ENCODE measurements at places on chromosomes 13 and 19.

DNA sequence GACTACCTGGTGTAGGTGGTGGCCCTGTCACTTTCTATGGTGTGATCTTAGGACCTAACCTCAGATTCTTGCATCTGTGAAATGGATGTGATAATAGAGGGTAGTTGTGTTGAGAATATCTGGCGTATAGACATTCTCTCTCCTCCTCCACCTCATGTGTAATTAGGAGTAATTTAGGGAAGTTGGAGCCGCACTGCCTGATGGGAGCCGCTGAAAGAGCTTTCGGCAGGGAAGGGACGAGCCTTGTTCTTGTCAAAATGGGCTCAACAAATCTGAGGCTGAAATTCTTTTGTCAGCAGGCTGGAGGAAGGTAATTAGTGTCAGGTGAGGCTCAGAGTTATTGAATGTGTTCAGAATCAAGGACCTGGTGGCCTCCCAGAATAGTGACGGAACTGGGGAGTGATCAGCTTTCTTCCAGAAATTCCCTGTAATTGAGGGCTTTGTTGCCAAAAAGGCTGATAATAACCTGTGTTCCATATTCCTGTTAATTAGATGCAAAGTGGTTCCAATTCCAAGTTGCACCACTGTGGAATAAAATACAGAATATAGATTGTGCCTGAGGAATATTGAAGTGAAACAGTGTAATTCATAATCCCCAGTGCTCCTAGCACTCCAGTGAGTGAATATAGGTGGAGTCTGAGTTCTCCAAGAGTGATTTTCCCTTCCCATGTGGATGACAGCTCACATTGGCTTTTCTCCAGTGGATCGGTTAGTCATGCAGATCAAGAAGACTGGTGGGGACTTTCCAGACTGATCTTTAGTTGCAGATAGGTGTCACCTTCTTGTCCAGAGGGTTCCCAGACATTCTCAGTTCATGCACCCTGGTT lies 47.5 kb downstream of the SPATA13 start:
- no peak for DNase-seq

- DNase-seq: no peak
Observed at GRCh38 chr19:48283908-48284307, 14.0 kb downstream of the ZNF114 start.

DNA sequence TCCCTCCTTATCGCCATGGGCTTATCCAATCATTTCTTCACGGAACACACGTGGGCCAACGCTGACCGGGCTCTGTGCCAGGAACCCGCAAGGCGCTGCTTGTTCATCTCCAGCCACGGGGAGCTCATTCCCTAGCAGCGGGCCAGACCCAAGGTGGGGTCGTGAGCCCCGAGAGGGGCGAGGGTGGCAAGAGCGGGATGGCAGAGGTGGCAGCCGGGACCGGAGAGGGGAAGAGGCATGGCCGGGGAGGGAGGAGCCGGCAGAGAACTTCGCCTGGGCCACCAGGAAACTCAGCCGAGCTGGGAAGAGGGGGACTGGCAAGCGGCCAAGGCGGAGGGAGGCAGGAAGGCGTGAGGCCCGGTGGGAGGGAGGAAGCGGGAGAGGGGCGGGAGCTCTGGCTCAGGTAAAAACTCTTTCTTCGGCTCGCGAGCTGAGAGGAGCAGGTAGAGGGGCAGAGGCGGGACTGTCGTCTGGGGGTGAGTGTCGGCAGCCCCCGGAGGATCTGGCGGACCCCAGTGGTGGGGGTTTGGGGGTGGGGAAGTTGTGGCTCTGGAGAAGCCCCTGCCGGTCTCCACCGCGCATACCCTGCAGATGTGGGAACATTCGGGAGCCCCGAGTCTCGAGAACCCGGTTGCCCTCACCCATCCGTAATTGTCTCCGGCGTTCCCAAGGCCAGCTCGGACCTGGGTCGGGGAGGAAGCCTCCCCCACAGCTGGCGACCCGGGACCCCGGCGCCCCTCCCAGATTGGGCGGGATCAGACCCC lies at the start of gene B3GNT3:
TSS of gene B3GNT3 (plus strand) at position 408 of the 764 bp plus-strand sequence. CDS start 12,670 bp downstream, outside the sequence.
- no peak for DNase-seq

- no peak for DNase-seq
Observed at GRCh38 chr13:110317093-110317492, 10.0 kb downstream of the COL4A2 start.

DNA sequence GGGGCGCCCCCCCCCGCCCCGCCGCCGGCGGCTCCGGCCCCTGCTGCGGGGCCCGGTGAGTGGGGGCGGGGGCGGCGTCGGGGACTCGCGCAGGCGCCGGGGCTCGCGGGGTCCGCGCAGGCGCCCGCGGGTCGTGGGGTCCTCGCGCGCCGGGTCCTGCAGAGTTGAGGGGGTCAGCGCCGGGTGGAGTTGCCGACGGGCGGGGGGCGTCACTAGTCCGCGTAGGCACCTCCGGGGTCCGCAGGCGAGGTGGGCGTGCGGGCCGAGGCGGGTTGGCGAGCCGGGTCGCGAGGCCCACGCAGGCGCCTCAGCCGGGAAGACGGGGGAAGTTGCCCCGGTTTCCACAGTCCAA lies 365 bp downstream of the PPP6R1 start:
- DNase-seq: no peak

DNA sequence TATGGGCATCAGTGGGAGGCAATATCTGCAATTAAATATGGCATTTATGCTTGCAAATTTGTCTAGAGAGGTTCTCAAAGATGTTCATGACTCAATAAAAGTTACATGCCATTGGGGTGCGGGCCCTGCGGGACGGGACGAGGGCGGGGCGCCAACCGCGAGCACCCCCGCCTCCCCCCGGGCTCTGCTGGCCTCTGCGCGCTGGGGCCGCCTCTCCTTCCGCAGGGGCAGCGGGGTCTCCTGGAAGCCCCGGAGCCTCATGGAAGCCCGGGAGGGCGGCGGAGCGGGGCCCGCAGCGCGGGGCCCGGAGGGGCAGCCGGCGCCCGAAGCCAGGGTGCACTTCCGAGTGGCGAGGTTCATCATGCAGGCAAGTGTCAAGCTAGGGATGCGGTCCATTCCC lies 179.2 kb downstream of the TPTE2 start:
- DNase-seq: no peak

GRCh38 chr13:77810878-77811277 lies 107.8 kb downstream of the EDNRB start:
- no peak for DNase-seq

DNA sequence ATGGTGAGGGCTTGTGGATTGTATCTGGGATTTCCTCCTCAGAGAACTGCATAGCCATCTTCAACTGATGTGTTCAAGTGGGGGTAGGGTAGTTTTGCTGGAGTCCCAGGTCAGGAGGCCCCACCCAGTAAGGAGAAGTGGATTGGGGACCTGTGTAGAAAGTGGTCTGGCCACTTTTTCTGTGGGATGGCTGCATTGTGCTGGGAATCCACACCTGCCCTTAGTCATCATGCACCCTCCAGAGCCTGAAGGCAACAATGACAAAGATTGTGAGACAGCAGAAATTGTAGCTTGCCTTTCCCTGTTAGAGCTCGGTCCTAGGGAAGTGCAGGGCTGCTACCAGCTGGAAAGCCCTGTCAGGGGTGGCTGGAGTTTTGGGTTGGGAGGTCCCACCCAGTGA lies 255.4 kb downstream of the NDFIP2 start:
- DNase-seq: no peak

GRCh38 chr13:50518781-50519201 lies 324.7 kb downstream of the DLEU7 start:
- DNase-seq: no peak

DNA sequence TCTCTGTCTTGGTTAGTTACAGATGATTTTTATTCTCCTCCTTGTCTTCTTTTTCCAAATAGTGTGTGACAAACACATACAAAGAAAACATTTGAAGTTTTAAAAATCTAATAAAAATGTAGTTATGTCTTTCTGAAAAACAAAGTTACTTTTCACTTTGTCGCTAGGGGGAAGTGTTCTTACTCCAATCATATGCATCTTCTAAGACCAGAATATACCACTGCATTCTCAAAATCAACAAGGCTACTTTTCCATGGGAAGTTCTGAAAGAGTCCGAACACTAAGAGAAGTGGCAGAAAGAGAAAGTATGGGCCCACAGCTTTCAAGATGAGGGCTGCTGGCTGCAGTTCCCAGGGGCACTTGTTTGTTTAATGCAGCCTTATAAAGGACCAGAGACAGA lies 208.9 kb downstream of the DCT start:
- no peak for DNase-seq

GRCh38 chr13:52936806-52937205 lies 88.4 kb upstream of the PCDH8 start:
- no peak for DNase-seq

DNA sequence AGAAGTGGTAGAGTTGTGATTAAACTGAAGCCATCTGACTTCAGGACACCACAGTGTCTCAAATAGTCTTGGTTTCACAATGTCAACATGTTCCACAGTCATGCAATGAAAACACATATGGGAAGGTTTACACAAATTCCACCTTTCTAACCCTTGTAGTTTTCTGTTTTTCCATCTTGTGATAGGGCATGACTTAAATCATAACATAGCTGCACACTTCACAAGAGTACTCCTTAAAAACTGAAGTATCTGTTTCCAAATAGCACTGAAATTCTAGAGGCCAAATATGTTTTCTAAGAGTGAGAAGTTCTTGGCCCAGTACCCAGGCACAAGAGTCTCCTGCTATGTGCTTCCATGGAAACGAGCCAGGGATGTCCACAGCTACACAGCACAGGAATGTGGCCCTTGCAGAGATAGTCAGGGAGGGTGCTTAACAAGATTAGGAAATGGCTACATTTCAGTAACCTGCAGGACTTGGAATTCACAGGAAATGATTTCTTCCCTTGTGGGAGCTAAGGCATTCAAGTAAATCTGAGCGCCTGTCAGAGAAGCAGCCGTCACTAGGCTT lies 269.1 kb downstream of the NDFIP2 start:
- no peak for DNase-seq

DNA sequence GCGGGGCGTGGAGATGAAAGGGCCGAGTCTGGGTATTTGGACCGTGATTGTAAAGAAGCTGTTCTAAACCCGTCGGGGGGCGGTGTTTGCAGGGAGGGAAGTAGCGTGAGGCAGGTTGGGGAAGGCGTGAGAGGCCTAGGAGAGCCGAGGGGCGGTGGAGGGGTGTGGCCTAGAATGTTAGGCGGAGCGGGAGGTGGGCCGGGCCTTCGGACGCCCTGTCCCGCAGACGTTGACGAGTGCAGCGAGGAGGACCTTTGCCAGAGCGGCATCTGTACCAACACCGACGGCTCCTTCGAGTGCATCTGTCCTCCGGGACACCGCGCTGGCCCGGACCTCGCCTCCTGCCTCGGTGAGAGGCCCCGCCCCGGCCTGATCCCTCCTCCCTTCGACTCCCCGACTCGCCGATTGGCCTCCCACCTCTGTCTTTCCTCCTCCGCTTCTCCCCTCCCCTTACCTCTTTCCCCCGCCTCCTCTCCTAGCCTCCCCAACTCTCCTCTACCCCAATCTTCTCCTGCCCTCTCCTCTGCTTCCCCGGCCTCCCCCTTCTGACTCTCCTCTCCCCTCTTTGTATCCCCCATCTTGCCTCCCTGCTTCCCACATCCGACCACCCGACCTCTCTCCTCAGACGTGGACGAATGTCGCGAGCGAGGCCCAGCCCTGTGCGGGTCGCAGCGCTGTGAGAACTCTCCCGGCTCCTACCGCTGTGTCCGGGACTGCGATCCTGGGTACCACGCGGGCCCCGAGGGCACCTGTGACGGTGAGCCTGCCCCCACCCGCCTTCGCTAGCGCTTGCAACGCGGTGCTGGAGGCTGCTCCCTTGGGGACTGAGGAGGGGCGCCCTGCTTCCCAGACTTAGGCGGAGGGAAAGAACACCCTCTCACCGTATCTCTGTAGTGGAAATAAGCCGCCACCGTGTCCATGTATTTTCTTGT lies 12.8 kb downstream of the LTBP4 start:
- DNase-seq: peak; percentile 78

- DNase-seq: no peak
Observed at GRCh38 chr19:47494729-47495128, 10.7 kb upstream of the KPTN start.

GRCh38 chr19:55232286-55232602 lies 3.7 kb upstream of the TMEM86B start:
- DNase-seq: no peak

DNA sequence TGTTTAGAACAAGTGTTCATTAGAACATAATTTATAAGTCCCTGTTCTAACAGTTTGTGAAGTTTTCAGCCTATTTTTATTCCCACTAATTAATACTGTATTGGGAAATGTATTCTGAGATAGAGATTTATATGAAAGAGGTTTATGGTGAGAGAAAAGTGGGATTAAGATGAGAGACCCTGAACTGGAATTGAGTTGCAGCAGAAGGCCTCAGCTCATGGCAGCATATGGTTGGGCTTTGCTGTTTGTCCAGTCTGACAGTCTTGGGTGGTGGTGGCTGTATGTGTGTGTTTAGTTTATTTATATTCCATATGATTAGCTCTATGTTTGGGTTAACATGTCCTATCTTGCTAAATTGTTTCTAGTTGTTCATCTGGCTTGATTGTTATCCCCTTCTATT lies 575.1 kb downstream of the SLITRK5 start:
- no peak for DNase-seq

DNA sequence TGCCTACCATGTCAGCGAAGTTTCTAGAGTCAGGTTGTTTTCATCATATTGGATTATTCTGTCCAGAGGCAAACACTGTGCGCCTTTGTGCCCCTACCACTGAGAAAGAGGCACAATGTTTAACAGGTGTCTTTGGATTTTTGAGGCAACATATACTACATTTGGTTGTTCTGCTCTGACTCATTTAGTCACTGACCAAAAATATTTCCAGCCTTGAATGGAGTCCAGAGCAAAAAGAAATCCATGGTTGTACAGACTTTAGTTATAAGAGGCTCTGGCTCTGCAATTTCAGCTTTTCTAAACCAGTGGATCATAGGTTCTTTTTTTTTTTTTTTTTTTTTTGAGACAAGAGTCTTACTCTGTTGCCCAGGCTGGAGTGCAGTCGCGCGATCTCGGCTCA lies 35.7 kb downstream of the LACC1 start:
- DNase-seq: no peak

DNA sequence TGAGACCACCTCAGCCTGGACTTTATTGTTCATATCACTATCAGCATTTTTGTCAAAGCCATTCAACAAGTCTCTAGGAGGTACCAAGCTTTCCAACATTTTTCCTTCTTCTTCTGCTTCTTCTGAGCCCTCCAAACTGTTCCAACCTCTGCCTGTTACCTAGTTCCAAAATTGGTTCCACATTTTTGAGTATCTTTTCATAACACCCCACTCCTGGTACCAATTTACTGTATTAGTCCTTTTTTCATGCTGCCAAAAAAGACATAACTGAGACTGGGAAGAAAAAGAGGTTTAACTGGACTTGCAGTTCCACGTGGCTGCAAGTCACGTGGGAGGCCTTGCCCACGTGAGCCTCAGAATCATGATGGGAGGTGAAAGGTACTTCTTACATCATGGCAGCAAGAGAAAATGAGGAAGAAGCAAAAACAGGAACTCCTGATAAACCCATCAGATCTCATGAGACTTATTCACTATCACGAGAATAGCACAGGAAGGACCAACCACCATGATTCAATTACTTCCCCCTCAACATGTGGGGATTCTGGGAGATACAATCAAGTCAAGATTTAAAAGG lies 215.1 kb downstream of the PCDH17 start:
- no peak for DNase-seq
